ENCODE measurements at places on chromosomes 7 and 10.

DNA sequence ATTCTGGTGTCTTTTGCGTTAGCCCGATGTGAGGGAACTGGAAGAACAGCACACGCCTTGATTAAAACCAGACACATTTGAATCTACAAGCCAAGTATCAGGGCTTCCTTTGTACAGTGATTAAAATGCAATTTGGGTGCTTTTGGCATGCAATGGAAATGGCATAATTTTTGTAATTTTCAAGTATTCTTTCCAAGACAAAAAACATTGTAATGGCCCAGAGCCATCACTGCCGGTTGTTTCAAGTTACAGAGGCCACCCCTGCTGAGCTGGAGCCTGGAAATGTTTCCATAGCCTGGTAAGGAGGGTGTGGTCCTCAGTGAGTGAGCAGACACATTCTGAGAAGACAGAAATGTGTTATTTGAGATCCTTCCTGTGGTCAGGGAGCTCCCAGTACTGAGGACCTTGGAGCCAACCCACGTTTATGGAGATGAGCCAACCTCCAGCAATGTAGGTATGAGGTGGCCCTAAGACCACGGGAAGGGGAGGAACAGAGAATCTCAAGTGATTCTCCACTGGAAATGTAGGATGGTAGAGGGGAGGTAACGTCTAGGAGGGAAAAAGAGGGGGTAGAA, 20.9 kb downstream of the TEX36 start:
- no peak for DNase-seq

GRCh38 chr7:23357190-23358093, 58.3 kb downstream of the MALSU1 start:
- no peak for DNase-seq

GRCh38 chr7:50307368-50308032, 3.0 kb downstream of the IKZF1 start:
- DNase-seq: no peak

DNA sequence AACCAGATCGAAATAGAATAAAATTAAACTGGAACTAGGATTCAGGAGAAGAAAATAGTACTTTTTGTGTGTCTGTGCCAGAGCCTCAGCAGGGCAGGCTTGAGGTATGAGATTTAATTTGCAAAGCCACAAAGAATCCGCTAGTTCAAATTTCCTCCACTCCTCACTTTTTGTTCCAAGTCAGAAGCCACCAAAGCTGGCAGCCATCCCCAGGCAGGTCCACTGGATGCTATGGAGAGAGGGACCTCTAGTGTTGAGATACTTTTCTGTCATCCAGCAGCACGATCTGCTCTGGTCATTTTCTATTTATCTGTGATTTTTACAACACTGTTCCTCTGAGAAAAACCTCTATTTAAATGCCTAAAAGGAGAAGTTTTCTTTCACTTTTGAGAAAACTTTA, 147.9 kb upstream of the FRMD4A start:
- no peak for DNase-seq

DNA sequence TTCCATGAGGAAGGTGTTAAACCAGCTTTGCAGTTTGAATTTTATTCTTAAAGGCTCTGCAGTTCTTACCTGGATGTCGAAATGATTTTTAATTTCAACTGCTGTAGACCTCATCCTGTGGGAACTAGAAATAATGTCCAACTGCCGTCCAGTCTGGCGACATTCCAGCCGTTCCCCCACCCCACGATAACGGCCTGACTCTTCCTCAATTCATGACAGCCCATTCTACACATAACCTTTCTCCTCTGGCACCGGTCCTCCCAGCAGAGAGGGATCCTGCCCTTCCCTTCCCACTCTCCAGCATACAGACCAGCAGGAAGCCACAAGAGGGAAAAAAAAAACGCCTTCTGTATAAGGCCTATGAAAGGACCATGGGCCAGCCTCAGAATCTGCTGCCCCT, 51.8 kb upstream of the PRR15 start:
- no peak for DNase-seq

DNA sequence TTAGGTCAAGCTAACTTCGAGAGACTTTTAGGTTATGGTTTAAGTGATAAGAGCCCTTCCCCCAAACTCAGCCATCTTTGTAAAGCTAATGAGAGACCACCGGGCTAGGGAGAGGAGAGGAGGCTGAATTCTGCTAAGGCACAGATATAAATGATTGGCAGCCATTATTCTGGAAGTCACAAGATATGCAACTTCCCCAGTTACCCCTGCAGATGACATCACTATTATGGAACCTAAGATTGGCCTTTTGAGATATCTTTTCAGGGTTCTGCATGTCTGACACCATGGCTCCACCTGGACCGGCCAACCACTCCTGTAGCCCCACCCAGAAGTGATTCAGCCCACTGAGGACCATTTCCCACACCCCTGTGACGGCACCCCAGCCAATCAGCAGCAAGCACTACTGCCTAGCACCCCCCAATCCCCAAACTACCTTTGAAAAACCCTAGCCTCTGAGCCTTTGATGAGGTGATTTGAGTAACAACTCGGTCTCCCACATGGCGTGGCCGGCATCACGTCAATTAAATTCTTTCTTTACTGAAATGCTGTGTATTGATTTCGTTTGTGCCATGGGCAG, 14.4 kb downstream of the VIPR2 start:
- DNase-seq: no peak

DNA sequence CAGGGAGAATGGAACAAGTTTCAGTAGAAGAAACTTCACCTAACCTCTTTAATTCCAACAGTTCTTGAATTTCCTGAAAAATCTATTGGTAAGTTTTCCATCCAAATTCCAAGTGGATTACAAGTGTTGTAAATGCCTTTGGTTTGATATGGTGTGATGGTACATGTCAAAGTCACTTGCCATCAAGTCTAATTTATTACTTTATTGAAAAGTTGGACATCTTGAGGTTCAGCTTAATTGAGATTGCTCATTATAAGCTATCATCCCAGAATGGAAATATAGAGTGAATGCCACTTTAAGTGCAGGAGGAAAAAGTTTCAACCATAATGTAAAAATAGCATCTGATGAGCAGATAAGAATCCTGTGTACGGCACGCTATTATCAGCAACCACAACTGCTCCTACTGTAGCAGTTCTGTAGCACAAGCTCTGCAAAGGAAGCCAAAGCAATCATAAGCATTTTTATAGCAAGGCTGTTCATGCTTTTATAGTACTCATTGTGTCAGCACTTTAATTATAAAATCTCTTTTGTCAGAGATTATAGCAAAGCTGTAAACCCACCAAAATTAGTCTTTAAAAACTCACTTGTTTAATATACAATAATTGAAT, 991.8 kb upstream of the PHF14 start:
- DNase-seq: no peak

- DNase-seq: no peak
These were observed 162.9 kb downstream of the GRK5 start for GRCh38 chr10:119370111-119370741.

GRCh38 chr10:24034571-24034970, 174.4 kb upstream of the KIAA1217 start:
- DNase-seq: no peak

- no peak for DNase-seq
These were observed 20.8 kb downstream of the OGDHL start for GRCh38 chr10:49741108-49741995.

DNA sequence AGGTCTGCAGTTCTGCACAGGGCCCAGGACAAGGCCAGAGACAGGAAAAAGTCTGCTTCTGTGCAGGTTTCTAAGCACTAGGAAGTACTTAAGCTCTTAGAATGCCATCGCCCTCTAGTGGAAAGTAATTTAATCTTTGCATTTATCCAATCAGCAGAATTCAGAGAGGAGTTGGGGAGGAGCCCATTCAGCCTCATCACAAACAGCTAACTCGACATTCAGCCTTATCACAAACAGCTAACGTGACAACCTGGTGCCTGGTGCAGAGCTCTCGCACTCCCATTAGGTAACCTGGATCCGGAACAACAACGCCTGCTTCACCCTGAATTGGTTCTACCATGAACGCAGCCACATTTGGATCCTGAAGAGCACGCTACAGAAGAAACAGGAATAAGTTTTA, 15.2 kb downstream of the OAT start:
- DNase-seq: no peak

DNA sequence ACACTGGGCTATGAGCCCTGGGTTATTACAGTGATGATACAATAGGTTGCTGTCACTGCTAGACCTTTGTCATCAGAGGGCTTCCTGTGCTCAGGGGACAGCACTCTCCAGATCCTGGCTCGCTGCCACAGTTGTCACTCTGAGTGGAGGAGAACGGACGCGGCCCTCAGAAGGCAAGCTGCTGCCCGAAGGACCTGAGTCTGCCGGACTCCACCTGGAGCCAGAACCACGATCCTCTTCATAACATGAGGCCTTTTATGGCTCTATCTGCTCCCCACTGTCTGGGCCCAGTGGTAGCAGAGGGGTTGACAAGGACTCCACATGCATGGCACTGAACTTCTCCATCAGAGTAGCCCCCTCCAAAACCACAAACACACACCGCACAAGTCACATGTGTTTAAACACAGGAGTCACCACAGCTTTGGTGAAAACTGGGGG, 94.7 kb upstream of the EFCAB10 start:
- no peak for DNase-seq

DNA sequence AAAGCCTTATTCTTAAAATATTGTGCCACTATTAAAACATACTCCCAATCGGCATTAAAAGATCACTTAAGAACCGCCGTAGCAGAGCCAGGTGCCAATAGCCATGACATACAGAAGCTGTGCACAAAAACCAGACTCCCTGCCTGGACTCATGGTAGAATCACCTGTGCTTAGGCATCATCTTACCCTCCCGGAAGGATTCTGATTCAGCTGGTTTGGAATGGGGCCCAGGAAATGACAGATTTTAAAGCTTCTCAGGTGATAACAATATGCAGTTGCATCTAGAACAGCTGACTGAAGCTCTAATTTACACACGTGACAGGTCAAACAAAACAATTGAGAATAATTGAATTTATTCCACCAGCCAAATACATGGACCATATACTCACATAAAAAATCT, 10.7 kb downstream of the A1CF start:
- DNase-seq: no peak

- no peak for DNase-seq
These were observed 24.0 kb downstream of the NEURL1 start for GRCh38 chr10:103517234-103518085.

DNA sequence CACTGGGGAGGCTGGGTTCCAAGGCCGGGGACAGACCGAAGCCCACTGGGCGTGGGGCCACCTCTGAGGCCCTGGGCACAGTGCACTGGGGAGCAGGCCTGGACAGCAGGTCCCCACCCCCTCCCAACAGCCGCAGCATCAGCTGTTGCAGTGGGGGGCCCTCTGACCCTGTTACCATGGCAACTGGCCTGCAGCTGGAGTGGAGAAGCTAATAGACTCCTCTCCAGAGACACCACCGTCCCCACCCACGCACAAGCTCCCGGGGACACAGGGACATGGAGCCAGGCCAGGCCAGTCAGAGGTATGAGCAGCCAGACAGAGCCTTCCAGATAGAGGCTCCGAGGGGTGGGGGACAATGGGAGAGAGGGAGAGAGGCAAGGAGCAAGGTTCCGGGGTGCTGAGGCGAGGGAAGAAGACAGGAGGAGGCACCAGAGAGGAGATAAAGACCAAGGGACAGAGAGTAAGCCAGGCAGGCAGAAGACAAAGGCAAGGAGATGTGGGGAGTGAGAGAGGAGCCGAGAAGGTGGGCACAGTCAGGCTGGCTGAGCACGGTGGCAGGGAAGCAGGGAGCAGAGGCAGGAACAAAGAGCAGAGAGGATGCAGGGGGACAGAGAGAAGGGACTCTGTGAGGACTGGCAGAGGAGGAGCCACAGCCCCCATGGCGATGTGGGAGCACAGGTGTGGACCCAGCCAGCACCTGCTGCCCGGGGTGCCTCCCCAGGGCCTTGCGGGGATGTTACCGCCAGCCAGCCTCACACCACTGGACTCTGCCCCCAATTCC, 6.7 kb downstream of the KCNH2 start:
- DNase-seq: no peak

- DNase-seq: no peak
These were observed 95.8 kb downstream of the ARHGAP22 start for GRCh38 chr10:48508791-48509772.

DNA sequence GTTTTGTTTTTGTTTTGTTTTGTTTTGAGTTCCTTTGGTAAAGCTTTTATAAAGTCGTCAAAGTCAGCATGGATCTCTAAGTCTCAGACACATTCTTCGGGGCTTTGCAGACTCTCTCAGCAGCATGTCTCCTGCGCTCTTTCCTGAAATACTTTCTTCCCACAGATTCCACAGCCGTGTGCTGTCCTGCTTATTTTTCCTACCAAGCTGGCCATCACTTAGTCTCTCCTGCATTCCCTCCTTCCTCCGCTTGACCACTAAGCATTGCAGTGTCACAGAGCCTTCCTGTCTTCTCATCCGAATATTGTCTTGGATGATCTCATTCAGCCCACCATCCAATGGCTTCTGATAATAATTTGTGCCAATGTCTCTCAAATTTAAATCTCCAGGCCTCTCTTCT, 434.3 kb upstream of the C7orf33 start:
- DNase-seq: no peak

DNA sequence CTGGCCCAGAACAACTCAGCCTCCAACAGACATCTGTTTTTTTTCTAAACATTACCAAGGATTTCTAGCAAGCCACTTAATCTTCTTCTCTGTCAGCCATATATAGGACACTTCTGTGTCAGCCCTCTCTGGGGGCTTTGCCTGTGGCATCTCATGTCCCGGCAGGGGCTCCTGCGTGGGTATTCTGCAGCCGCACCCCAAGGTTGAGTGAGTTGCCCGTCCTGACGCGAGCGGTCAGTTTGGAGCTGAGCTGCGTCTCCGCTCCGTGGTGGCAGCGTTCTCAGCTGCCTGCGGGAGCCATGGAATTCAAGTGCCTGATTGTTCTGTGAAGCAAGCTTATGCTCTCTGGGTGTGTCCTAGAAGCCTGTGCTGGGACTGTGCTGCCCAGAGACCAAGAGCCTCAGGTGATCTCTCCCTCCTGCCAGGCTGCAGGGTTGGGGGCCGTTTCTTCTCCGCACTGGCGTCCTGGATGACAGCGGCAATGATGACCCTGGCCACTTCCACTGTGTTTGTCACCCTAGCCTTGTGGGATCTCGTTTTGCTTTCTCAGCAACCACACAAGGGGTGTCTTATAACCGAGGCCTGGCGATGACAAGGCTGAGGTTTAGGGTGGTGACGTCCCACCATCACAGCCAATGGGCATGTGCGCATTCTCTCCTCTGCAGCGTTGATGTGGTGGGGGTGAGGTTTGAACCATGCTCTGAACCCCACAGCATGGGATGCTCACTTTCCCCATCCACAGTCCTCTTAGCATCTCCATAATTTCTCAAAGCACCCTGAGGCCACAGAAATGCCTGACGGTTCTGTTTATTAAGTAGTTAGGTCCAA, 612.6 kb upstream of the FOXK1 start:
- DNase-seq: no peak

DNA sequence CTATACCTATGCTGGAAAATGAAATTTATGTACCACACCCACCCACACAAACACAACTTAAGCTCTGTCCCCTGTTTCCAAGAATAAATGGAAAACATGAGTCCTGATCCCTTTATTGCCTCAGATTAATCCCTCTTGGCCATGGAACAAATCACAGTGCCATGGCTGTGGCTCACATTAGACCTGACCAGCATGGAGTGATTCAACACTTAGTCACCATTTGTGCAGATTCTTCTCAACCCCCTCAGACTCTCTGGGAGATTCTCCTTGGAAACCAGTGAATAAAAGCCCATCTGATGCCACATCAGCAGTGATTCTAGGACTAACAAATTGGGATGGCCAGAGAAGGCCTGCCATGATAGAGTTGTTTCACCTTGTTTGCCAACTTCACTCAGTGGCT, 204.4 kb upstream of the TMEM72 start:
- no peak for DNase-seq

Measured in stimulated activated CD4-positive, alpha-beta T cell treated with anti-CD3 and anti-CD28 coated beads, Interleukin-15, amount 100 ng/mL, for 48 hours (primary cell).